Thyroid gland (tissue), 4 donors: ENCODE measurements at places on chromosomes 4 and X. TPM values are rescaled to one million over a fixed set of nuclear protein-coding genes. Genes with fewer than 3 reads are reported as not detected.

DNA sequence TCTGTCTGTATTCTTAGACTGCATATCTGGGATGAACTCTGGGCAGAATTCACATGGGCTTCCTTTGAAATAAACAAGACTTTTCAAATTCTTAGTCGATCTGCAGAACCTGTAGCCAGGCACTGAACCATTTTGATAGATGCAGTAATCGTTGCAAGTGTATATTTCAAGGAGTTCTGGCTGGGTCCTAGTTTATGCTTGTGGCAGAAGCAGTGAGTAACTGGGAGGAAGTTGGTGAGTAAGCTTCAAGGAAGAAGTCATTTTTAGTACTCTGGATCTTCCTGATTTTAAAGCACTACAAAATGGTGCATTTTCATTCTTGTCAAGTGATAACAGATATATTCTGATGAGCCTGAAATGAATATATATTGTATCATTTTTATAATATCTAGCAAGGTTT, 9.5 kb downstream of the HPRT1 start:
- H3K27ac ChIP-seq: no peak overlapping the region
- no peak overlapping the region for H3K4me3 ChIP-seq
- no peaks in the 10 kb centered on the region for H3K4me1 ChIP-seq
- H3K36me3 ChIP-seq: no peaks in the 10 kb centered on the region

- peaks cover 12% of the 10 kb centered on the region for H3K4me1 ChIP-seq
- no peaks in the 10 kb centered on the region for H3K36me3 ChIP-seq
- peak; percentile 24 for DNase-seq
- H3K27me3 ChIP-seq: no peaks in the 10 kb centered on the region
- H3K27ac ChIP-seq: peak overlapping the region; percentile 84
Observed at GRCh38 chr4:102868153-102868780, 525 bp upstream of the CISD2 start.

DNA sequence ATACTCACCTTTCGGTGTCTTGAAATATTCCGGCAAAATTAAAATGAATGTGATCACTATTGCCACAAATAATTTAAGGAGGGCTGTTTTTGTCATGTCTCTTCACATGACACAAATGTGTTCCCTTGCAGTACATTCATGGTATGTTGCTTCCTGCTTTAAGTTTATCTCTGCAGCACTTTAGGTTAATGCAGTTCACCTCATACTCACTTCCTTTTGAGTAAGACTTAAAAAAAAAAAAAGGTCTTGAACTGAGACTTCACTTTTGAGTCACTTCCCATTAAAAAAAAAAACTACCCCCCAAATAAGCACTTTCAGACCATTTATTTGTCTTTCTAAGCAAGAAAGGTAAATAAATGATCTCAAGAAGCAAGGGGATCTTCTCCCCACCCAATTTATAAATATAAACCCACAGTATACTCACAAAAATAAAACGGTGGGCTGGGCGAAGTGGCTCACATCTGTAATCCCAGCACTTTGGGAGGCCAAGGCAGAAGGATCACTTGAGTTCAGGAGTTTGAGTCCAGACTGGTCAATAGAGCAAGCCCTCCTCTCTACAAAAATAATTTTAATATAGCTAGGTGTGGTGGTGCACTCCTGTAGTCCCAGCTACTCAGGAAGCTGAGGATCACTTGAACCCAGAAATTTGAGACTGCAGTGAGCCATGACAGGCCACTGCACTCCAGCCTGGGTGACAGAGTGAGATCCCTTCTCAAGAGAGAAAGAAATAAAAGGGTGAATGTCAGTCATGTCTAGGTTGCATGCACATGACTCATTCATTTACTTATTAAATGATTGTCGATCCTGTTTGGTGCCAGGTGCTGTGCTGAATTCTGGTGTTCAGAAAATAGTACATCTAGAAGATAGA, at the start of gene TMEM156:
TSS of gene TMEM156 (minus strand) at position 192 of the 868 bp plus-strand sequence. CDS start at position 96, 96 bp downstream.
- no peak within 1 kb of the TSS for H3K27ac ChIP-seq
- no peak for DNase-seq
- H3K36me3 ChIP-seq: no peaks in the 10 kb centered on the region

DNA sequence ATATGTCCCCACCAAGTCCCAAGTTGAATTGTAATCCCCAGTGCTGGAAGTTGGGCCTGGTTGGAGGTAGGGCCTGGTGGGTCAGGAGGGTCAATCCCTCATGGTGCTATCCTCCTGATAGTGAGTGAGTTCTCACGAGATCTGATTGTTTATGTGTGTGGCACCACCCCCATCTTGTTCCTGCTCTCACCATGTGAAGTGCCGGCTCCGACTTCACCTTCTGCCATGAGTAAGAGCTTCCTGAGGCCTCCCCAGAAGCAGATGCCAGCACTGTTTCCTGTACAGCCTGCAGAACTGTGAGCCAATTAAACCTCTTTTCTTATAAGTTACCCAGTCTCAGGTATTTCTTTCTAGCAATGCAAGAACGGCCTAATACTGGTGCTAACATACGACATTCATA, 22.7 kb upstream of the TMEM33 start:
- H3K27me3 ChIP-seq: no peaks in the 10 kb centered on the region
- no peak for DNase-seq
- no peaks in the 10 kb centered on the region for H3K4me1 ChIP-seq
- H3K4me3 ChIP-seq: no peak overlapping the region

- H3K27me3 ChIP-seq: no peaks in the 10 kb centered on the region
- no peaks in the 10 kb centered on the region for H3K36me3 ChIP-seq
- no peaks in the 10 kb centered on the region for H3K4me1 ChIP-seq
- H3K4me3 ChIP-seq: no peak overlapping the region
- no peak overlapping the region for H3K27ac ChIP-seq
Observed at GRCh38 chr4:17126321-17126966, 228.0 kb upstream of the LDB2 start.

Gene ZNF827
- total RNA-seq: 52.3 TPM

DNA sequence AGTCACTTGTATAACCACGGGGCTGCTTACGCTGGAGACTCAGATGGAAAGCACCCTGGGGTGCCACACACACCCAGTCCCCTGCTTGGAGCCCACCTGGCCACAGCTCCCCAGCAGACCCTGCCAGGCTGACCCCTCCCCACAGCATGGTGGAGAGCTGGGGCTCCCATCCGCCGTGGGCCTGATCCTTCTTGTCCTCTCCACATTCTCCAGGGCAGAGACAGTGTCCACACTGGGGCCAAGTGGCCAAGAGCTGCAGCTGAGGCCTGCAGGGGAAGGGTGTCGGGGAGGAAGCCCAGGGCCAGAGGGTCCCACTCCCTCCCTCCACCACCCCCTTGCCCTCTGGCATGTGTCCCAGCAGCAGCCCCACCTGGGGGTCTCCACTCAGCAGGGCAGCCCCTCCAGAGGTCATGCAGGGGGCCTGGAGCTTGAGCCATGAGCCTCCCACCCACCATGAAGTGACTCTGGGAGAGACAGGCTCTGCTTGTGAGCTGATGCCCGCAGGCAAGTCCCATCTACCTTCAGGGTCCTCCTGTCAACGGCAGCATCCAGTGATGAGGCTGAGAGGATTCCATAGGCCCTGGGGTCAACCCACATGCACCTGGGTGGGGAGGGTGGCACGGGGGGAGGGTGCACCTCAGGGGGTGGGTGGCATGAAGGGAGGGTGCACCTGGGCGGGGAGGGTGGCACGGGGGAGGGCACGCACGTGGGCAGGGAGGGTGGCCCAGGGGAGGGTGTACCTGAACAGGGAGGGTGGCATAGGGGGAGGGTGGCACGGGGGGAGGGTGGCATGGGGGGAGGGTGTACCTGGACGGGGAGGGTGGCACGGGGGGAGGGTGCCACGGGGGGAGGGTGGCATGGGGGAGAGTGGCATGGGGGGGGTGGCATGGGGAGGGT, 56.4 kb downstream of the FAM53A start:
- no peaks in the 10 kb centered on the region for H3K36me3 ChIP-seq
- DNase-seq: no peak
- no peaks in the 10 kb centered on the region for H3K4me1 ChIP-seq
- no peak overlapping the region for H3K4me3 ChIP-seq

Gene SFRP2
- 23.3 TPM for total RNA-seq

Gene RAB41
- total RNA-seq: not detected

- no peak for DNase-seq
- H3K27me3 ChIP-seq: no peaks in the 10 kb centered on the region
- no peak overlapping the region for H3K4me3 ChIP-seq
- H3K4me1 ChIP-seq: no peaks in the 10 kb centered on the region
Observed at GRCh38 chr4:134421734-134422133, 220.1 kb upstream of the PABPC4L start.

Gene SOWAHB
- 8.2 TPM for total RNA-seq

- no peak for DNase-seq
- peak overlapping the region; percentile 26 for H3K27ac ChIP-seq
- no peak overlapping the region for H3K4me3 ChIP-seq
Observed at GRCh38 chr4:122170775-122171174, 18.6 kb downstream of the BLTP1 start.

Gene ZNF280C
- total RNA-seq: 5.9 TPM

- no peak for DNase-seq
- H3K36me3 ChIP-seq: no peaks in the 10 kb centered on the region
- H3K4me1 ChIP-seq: peaks cover 9% of the 10 kb centered on the region
- H3K27me3 ChIP-seq: no peaks in the 10 kb centered on the region
Observed at GRCh38 chrX:71637848-71638247, 19.5 kb upstream of the CXCR3 start.

GRCh38 chrX:102833136-102833535, 103.9 kb upstream of the RAB40AL start:
- DNase-seq: no peak
- H3K4me3 ChIP-seq: no peak overlapping the region

GRCh38 chr4:8238515-8239053, 31.0 kb upstream of the HTRA3 start:
- H3K36me3 ChIP-seq: peaks cover under 1% of the 10 kb centered on the region
- DNase-seq: no peak
- H3K27me3 ChIP-seq: no peaks in the 10 kb centered on the region
- peaks cover 4% of the 10 kb centered on the region for H3K4me1 ChIP-seq

- H3K4me1 ChIP-seq: no peaks in the 10 kb centered on the region
- H3K4me3 ChIP-seq: no peak overlapping the region
- H3K27ac ChIP-seq: no peak overlapping the region
Observed at GRCh38 chr4:184318852-184319251, 101.2 kb upstream of the ENPP6 start.

- no peaks in the 10 kb centered on the region for H3K4me1 ChIP-seq
- no peaks in the 10 kb centered on the region for H3K36me3 ChIP-seq
- no peak overlapping the region for H3K27ac ChIP-seq
- no peak for DNase-seq
- H3K4me3 ChIP-seq: no peak overlapping the region
- H3K27me3 ChIP-seq: no peaks in the 10 kb centered on the region
Observed at GRCh38 chrX:31219174-31219573, 147.3 kb upstream of the FTHL17 start.

DNA sequence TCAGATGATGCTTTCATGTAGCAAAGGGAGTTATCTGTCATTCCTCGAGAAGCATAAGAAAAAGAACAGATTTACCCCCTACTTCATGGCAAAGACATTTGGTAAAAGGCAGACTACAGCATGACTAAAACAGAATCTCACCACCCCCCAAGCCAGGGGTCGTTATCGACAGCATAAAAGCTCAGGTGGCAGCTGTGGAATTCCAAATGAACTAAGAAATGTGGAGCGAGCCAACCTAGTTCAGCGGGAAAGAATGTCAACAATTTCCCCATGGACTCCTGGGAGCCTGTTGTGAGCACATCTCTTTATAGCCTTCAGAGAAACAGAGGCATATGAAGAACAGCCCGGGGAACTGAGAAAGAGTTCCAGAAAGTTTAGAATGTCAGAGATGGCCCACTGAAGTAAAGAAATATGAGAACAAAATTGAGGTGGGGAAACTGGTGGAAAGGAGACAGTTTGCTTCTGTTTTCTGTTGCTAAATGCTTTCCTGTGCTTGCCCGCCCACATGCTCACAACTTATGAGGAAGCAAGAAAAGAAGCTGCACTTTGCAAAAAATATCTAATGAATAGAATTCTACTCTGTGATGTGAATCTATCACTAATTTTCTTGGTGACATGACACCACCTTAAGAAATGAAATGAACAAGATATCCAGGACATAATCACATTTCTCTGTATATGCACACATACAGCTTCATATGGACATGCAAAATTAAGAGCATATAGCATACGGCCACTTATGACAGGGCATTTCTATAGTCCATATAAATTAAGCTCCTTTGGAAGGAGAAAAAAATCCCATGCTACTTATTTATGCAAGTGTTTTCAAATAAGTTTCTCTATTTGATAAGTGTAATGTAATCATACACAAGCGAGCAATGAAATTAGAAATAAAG, 135.3 kb upstream of the MID1 start:
- no peaks in the 10 kb centered on the region for H3K36me3 ChIP-seq
- no peaks in the 10 kb centered on the region for H3K27me3 ChIP-seq
- H3K27ac ChIP-seq: no peak overlapping the region

Gene GRID2
- total RNA-seq: not detected
